Activated T-cell treated with anti-CD3 and anti-CD28 coated beads, Interleukin-2, amount 50 U/mL, for 4 hours (primary cell): ENCODE measurements at places on chromosomes 6 and 20. TPM values are rescaled to one million over a fixed set of nuclear protein-coding genes. Genes with fewer than 3 reads are reported as not detected.

DNA sequence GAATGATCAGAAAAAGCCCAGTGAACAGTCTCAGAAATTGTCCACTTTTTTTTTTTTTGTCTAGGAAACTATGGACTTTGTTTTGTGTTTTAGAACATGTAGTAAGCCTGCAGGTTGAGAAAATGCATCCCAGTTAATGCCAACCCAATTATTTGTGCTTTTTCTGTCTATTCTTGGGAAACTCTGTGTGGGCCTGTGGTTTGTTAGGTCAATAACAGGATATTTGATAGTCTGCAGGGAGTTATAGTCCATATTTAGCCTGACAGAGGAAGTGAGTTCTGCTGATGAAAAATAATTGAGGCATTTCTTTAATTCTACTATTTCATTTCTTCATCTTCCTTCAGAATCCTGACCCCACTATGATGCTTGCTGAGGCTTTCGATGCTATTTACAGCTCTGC lies 154.0 kb upstream of the LAMP5 start:
- DNase-seq: no peak

NR2E1 gene
- total RNA-seq: not detected

- no peak for DNase-seq
Observed at GRCh38 chr6:134517145-134517658, 199.3 kb upstream of the SGK1 start.

- no peak for DNase-seq
Observed at GRCh38 chr6:56280126-56280525, 32.7 kb upstream of the COL21A1 start.

BMP7 gene
- not detected for total RNA-seq

C20orf141 gene
- not detected for total RNA-seq

SMOC2 gene
- total RNA-seq: 0.08 TPM

POPDC3 gene
- total RNA-seq: not detected

GRCh38 chr6:129478379-129478778 lies 231.6 kb downstream of the ARHGAP18 start:
- no peak for DNase-seq

EFCAB8 gene
- total RNA-seq: 0.38 TPM
